HT-29 (cell line): ENCODE measurements at places on chromosomes 2 and 18. TPM values are rescaled to one million over a fixed set of nuclear protein-coding genes. Genes with fewer than 3 reads are reported as not detected.

IL1B gene
- total RNA-seq, result 0.13 and 0.20 TPM in 2 replicates

CPLX4 gene
- not detected in 2 replicates for total RNA-seq

TACR1 gene
- not detected in 2 replicates for total RNA-seq

TMEM178A gene
- total RNA-seq, result not detected in 2 replicates

MARCHF7 gene
- total RNA-seq, result 26.4 and 29.8 TPM in 2 replicates

HAAO gene
- total RNA-seq, result not detected in 2 replicates

PTCD3 gene
- 50.0 and 72.1 TPM in 2 replicates for total RNA-seq

AKAIN1 gene
- total RNA-seq, result not detected in 2 replicates

RESP18 gene
- total RNA-seq, result not detected in 2 replicates

VAMP5 gene
- 2.7 and 10.4 TPM in 2 replicates for total RNA-seq

GRCh38 chr2:3959372-3959771, 256.0 kb downstream of the DCDC2C start:
- DNase-seq, result peak; percentile 56

GRCh38 chr18:5604778-5605177, 61.0 kb upstream of the EPB41L3 start:
- DNase-seq, result peak; percentile 7

DNA sequence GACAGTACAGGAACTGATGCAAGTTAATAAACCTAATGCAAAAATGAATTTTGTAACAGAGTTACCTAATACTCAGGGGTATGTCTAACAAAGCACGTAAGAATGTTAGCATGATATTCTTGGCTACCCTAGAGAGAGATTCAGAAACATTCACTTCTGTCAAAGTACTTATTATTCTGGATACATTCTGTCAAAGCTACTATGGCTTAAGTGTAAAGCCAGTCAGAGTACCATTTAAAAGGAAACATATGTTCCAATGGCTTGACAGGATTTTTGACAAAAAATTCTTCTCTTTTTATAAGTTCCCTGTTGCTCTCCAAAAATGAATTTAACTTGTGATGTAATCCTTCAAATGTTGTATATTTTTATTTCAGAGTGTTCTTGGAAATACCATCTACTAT, 85.5 kb downstream of the PIGN start:
- no peak for DNase-seq

DNA sequence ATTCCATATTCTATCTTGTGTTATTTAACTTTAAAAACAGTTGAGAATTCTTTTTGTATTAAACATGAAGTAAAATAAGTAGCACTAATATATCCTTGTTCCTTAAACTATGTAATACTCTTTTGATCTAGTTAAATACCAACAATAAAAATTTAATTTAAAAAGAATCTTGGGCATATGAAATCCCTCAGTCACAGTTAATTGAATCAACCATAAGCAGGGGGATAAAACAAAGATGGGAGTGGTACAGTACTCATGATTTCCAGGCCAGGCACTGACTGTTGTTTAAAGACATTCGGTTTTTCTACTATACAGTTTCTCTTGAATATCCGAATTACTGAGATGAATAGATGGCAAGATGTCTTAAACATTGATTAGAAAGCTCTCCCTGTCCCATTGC, 99.5 kb downstream of the TAF4B start:
- no peak for DNase-seq

DNA sequence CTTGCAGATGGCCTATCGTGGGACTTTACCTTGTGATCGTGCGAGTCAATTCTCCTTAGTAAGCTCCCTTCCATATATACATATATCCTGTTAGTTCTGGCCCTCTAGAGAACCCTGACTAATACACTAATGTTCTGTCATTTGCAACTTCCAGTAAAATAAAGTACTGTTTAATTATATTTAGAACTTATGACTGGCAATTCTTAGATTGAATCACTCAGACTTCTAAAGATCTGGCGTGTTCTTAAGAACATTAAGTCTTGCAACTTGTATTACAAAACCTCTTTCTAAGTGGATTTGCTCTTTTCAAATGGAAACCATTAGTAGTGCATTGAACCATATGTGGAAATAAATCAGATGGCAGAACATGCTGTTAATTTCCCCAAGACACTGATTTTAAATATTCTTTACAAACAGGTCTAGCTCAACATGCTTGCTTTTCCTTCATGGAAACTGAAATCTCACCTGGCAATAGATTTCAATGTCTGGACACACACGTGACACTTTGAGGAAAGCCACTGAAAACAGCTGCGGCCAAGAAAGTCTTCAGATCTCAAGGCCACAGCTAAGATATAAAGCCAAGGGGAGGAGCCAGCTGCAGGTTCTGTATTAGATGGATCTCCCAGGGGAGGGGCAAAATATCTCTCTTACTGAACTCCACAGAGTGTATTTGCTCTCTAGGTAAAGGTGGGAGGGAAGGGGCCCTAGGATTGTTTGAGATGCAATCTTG, 50.6 kb downstream of the PMAIP1 start:
- no peak for DNase-seq

DNA sequence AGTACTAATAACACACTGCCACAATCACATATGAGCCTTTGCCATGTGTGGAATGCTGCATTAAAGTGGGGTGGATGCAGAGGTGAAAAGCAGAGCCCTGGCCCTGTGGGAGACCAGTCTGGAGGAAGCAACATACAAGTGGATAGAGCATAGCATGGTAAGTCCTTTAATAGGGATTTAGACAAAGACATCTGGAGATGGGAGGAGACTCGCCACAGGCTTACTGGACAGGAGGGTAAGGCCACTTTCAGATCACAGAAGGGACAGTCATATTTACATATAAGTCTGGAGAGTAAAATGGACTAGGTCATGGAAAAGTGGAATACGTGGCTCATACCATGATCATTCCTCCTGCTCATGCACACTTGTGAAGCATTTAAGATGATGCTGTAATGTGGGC, 84.3 kb downstream of the PPP1R1C start:
- DNase-seq, result no peak

GRCh38 chr2:144490857-144491256, 29.1 kb downstream of the ZEB2 start:
- no peak for DNase-seq

GRCh38 chr2:10617241-10617640, 72.5 kb downstream of the NOL10 start:
- DNase-seq, result no peak

DNA sequence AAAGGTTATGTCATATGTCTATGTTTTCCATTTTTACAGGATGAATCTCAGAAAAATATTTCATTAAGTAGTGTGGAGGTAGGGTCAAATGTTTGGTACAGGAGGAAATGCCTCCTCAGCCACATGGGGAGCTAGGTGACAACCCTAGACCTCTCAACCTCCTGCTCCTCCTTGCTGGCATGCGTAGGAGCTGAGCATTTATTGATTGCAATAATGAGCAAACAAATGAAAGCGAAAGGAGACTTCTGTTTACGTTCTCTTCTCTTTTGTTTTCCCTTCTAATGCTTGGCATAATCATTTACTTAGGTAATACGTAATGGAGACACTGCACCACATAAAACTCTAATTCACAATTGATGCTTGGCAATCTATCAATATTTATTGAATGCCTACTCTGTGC, 95.1 kb upstream of the CCBE1 start:
- no peak for DNase-seq

DNA sequence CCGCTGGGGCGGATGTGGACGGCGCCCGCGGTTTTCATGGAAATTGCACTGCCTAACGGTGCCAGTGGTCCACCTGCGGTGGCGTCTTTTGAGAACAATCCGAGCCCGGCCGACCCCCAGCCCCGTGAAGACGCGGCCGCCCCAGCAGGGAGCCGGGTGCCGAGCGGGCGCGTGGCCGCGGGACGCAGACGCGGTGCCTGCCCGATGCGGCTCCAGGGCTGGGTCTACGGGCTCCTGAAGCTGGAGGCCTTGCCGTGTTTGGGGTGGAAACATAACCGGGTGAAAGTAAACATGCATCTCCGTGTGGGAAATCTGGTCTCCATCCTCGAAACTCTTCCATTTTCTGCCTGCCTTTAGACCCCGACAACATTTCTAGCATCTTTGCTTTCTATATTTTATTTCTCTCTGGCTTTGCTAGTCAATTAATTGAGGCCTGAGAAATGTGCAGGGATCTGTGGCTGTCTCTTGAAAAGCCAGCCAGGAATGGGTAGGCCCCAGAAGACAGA, 572 bp downstream of the INPP4A start:
- peak; percentile 40 for DNase-seq

DNA sequence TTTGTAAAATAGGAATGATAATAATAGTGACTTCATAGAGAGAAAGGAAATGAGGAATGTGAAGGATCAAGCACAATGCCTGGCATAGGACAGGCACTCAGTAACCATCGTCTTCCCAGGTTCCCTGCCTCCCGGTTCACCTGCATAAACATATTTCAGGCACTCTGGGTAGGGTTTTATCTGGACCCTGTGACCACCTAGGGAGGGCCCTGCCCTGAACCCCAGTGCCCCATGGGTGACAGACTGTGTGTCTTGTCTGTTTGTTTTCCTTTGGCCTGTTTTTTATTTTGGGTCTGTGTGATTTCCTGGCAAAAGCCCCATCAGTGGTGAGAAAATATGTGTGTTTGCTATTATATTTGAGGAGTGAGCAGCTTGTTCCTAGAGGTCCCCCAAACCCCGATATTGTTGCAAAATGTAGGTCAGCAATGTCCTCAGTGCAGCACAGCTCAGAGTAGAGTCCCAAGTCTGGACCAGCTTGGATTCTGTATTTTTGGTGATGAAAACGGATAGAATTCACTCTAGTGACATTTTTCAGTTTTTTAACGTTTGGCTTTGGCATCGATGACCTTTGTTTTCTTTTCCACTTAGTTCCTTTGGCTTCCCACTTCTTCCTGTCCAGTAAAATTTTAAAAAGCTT, 9.6 kb upstream of the NT5C1B start:
- no peak for DNase-seq

DNA sequence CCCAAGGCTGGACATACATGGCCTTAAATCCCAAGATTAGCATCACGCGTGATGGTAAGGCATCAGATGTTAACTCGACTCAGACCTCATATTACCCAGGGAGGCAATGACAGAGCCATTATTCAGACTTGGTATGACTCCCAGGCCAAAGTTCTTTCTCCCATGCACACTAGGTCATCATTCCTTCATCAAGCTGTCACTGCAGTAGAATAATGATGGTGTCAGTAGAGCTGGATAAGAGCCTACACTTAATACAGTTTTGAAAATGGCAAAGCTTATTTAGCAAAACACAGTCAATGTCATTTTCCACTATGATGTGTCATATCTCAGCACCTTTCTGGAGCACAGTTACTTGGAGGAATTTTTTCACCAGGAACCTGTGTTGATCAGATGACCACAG, 663.3 kb downstream of the SUCLG1 start:
- no peak for DNase-seq

GRCh38 chr2:224930990-224931389, 111.3 kb downstream of the DOCK10 start:
- DNase-seq, result no peak

- DNase-seq, result no peak
Measured at GRCh38 chr2:34001557-34001956, 402.5 kb upstream of the FAM98A start.

GRCh38 chr18:43777636-43778304, 500.5 kb upstream of the SYT4 start:
- no peak for DNase-seq

DNA sequence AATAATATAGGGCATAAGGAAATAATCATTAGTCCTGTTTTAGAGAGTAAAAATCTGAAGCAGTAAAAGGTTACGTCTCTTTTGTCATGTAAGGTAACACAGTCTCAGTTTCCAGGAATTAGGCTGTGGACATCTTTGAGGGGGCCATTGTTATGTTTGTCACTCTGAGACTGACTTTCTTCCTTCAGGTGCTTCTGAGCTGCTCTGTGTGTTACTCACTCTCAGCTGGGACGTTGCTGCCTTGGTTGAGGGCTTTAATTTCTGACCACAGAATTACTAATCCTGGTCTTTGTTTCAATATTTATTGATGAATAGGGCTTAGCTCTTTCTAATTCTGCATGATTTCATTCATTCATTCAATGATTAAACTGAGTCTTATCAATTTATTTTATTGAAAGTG, 55.9 kb upstream of the SLC38A11 start:
- no peak for DNase-seq

- no peak for DNase-seq
Measured at GRCh38 chr2:108958002-108958401, 31.0 kb downstream of the EDAR start.

- DNase-seq, result peak; percentile 7
Measured at GRCh38 chr18:44320619-44321460, 359.8 kb upstream of the SETBP1 start.

DNA sequence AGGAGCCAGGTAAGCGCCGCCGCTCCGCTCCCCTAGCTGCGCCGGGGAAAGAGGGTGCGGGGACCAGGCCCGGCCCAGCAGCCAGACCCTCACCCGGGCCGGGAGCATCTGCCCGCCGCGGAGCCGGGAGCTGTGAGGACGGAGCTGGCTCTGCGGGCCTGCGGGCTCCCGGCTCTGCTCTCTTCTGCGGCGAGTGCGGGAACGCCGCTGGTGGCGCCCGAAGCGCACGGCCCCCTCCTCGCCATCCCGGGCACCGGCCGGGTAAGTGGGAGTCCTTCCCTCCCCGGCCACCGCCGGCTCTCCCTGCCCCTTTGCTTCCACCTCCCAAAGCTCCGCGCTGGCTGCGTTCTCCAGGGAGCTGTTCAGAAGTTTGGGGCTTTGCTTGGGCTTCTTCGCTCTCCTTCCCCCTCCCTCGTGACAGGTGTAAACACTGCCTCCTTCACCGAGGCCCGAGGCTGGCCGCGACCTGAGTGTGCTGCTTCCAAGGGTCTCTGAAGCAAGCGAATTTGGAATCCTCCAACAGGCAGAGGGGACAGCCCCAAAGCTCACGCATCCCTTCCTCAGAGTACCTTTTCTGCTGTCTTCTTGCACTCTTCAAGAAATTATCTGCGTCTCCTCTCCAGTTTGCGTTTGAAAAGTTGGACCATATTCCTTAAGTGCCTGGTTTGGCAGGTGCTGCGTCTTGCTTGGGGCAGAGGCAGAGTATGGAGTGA, 632 bp downstream of the AFTPH start:
- DNase-seq, result peak; percentile 55

GRCh38 chr2:200664770-200665494, 79.1 kb downstream of the AOX1 start:
- peak; percentile 23 for DNase-seq

- no peak for DNase-seq
Measured at GRCh38 chr2:175009917-175010621, 4.9 kb upstream of the CHN1 start.
